Activated naive CD8-positive, alpha-beta T cell treated with anti-CD3 and anti-CD28 coated beads for 36 hours (primary cell): ENCODE measurements at places on chromosomes 2 and 18. TPM values are rescaled to one million over a fixed set of nuclear protein-coding genes. Genes with fewer than 3 reads are reported as not detected.

GRCh38 chr2:133641942-133642725 lies 73.9 kb upstream of the NCKAP5 start:
- peaks cover 5% of the 10 kb centered on the region for H3K27me3 ChIP-seq
- no peak overlapping the region for H3K4me3 ChIP-seq
- DNase-seq, result no peak
- no peaks in the 10 kb centered on the region for H3K4me1 ChIP-seq

DNA sequence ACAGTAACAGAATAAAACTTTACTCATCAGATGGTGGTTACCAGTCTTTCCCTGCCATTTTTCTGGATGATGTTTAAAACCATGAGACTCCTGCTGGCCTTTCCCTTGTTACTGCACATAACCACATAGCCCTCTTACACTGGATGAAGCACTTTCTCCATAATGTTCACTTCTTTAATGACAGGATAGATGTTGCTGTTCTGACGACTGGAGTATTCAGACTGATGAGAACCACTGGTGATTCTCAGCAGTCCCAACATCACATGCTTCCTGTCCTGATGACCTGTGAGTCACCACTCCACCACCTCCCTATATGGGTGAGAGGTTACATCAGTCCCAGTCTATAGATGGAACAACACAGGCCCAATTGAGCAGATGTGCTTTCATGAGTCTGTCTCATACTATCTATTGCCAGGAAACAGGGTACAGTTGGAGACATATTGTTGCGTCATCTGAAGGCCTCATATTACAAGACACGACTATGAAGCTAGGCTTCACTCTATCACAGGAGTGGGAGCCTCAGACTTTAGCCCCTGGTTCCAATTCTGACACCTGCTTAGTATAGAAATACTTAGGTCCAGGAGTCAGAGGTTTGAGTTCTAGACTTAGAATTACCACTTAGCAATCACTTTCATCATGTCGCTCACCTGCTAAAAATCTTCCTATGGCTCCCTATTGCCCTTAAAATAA lies 145.7 kb upstream of the KLF7 start:
- DNase-seq, result peak; percentile 30
- H3K36me3 ChIP-seq, result no peaks in the 10 kb centered on the region
- no peaks in the 10 kb centered on the region for H3K27me3 ChIP-seq

DNA sequence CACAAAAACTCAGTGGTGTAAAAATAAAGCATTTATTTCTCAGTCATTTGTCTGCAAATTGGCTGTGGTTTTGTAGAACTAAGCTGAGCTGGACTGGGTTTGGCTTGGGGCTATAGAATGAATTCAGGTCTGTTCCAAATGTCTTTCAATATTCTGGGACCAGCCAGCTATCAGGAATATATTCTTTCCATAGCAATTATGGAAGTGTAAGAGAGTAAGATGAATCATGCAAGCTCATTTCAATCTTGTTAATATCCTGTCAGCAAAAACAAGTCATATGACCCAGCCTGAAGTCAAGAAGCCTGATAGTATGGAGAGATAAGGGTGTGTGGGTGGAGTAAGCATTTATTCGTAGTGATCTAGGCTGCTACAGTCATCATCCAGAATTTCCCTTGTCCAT lies 481.0 kb upstream of the CDH2 start:
- no peak overlapping the region for H3K27ac ChIP-seq
- no peak overlapping the region for H3K4me3 ChIP-seq
- no peak for DNase-seq
- H3K36me3 ChIP-seq, result no peaks in the 10 kb centered on the region
- no peaks in the 10 kb centered on the region for H3K27me3 ChIP-seq
- H3K4me1 ChIP-seq, result no peaks in the 10 kb centered on the region

- H3K27me3 ChIP-seq, result no peaks in the 10 kb centered on the region
- H3K27ac ChIP-seq, result no peak overlapping the region
- no peaks in the 10 kb centered on the region for H3K4me1 ChIP-seq
- DNase-seq, result no peak
Measured at GRCh38 chr18:25832001-25832604, 258.3 kb downstream of the SS18 start.

GRCh38 chr2:17804358-17804757 lies 11.9 kb upstream of the MSGN1 start:
- peaks cover under 1% of the 10 kb centered on the region for H3K4me1 ChIP-seq
- DNase-seq, result no peak
- H3K36me3 ChIP-seq, result no peaks in the 10 kb centered on the region
- H3K4me3 ChIP-seq, result no peak overlapping the region
- H3K27me3 ChIP-seq, result peaks cover 17% of the 10 kb centered on the region
- no peak overlapping the region for H3K27ac ChIP-seq

DNA sequence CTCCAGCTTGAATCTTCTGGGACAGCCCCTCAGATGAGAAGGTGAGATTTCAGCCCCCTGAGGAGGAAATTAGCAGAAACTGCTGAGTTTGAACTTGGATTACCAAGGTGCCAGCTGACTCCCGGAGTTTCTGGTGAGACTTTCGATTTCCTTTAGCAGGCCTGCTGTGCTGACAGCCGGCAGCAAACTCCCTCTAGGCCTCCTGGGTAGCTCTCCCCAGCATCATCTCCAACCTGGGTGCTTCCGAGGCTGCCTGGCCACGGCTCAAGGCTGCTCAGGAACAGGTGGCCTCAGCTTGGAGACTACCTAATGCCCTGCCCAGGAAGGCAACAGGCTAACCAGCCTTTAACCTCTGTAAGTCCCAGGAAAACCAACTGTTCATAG lies 16.5 kb downstream of the SDC1 start:
- H3K27me3 ChIP-seq, result no peaks in the 10 kb centered on the region
- H3K36me3 ChIP-seq, result no peaks in the 10 kb centered on the region
- H3K4me3 ChIP-seq, result no peak overlapping the region
- H3K27ac ChIP-seq, result no peak overlapping the region

DNA sequence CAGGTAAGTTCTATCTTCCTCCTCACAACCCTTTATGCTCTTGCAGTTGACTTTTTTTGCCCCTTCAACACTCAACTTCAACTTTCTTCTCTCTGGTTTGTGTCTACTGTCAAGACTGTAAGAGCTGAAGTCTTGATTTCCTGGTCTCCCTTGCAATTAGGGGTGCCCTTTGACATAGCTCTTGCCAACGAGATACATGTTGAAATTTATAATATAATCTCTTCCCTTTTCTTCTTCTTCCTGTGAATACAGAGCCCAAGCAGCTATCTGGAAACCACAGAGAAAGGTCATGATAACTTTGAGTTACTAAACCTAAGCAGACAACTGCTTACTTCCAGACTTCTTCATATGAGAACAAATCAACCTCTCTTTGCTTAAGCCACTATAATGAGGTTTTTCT lies 163.5 kb downstream of the MC4R start:
- DNase-seq, result no peak
- H3K4me3 ChIP-seq, result no peak overlapping the region
- H3K36me3 ChIP-seq, result no peaks in the 10 kb centered on the region
- no peak overlapping the region for H3K27ac ChIP-seq
- H3K4me1 ChIP-seq, result no peaks in the 10 kb centered on the region

- H3K4me1 ChIP-seq, result no peaks in the 10 kb centered on the region
- no peak for DNase-seq
- no peak overlapping the region for H3K27ac ChIP-seq
- H3K4me3 ChIP-seq, result no peak overlapping the region
- no peaks in the 10 kb centered on the region for H3K36me3 ChIP-seq
Measured at GRCh38 chr2:98191883-98192282, 104.9 kb downstream of the VWA3B start.

GRCh38 chr2:45212953-45213635 lies 203.8 kb upstream of the SIX2 start:
- no peak overlapping the region for H3K4me3 ChIP-seq
- DNase-seq, result no peak
- no peak overlapping the region for H3K27ac ChIP-seq

- H3K4me3 ChIP-seq, result peak overlapping the region; percentile 61
- peaks cover 16% of the 10 kb centered on the region for H3K4me1 ChIP-seq
- H3K36me3 ChIP-seq, result no peaks in the 10 kb centered on the region
- DNase-seq, result peak; percentile 6
- peaks cover 89% of the 10 kb centered on the region for H3K27me3 ChIP-seq
Measured at GRCh38 chr18:907885-908757, 3.5 kb downstream of the ADCYAP1 start.

Gene G6PC2
- not detected for total RNA-seq

Gene GPR17
- total RNA-seq, result not detected

Gene UNC50
- total RNA-seq, result 29.8 TPM

Gene FSHR
- total RNA-seq, result not detected

Gene RAPGEF4
- 0.72 TPM for total RNA-seq

Gene ZNF236
- 12.0 TPM for total RNA-seq
